Muscle of leg (tissue), 16 donors: ENCODE measurements at places on chromosomes 3 and 15. TPM values are rescaled to one million over a fixed set of nuclear protein-coding genes. Genes with fewer than 3 reads are reported as not detected.

Gene PCBP4
- 48.0 TPM for total RNA-seq

Gene KBTBD13
- total RNA-seq: 1.6 TPM

Gene GNAT1
- not detected for total RNA-seq

Gene CAND2
- total RNA-seq: 27.2 TPM

Gene ACP3
- total RNA-seq: 0.44 TPM

Gene PDIA3
- 101 TPM for total RNA-seq

Gene LRRC2
- 4.1 TPM for total RNA-seq

DNA sequence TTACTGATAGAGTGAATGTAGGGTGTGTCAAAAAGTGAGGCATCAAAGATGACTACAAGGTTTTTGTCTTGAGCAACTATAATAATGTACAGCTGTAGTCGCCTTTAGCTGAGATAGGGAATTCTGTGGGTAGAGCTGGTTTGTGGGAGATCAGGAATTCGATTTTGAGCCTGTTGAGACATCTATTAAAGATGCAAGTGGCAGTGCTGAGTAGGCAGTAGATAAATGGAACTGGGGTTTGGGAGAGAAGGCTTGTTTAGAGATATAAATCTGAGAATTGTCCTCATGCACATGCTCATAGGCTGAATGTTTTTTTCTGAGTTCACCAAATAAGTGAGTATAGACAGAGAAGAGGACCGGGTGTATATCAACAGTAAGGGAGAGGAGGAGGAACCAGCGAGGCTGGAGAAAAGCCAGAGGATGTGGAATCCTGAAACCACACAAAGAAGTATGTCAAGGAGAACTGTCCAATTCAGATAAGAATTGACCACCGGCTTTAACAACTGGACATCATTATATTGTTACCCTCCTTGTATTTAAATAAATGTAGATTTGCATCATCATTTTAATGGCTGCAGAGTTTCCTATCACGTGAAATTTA lies 146.0 kb upstream of the TNIK start:
- no peak for DNase-seq
- no peaks in the 10 kb centered on the region for H3K27me3 ChIP-seq
- no peaks in the 10 kb centered on the region for H3K4me1 ChIP-seq
- no peak overlapping the region for H3K4me3 ChIP-seq
- peaks cover 19% of the 10 kb centered on the region for H3K36me3 ChIP-seq

DNA sequence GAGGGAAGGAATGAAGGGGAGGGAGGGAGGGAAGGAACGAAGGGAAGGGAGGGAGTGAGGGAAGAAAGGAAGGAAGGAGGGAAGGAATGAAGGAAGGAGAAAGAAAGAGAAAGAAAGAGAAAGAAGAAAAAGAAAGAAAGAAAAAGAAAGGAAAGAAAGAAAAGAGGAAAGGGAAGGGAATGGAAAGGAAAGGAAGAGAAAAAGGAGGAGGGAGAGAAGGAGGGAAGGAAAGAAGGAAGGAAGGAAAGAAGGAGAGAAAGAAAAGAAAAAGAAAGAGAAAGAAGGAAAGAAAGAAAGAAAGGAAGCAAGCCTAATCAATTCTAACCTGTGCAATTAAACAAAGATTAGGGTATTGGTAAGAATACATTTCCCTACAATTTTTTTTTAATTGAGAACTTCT lies 238.6 kb downstream of the PYDC2 start:
- H3K4me1 ChIP-seq: no peaks in the 10 kb centered on the region
- H3K4me3 ChIP-seq: no peak overlapping the region
- no peaks in the 10 kb centered on the region for H3K27me3 ChIP-seq
- H3K36me3 ChIP-seq: no peaks in the 10 kb centered on the region
- no peak overlapping the region for H3K27ac ChIP-seq

- H3K4me1 ChIP-seq: no peaks in the 10 kb centered on the region
- H3K27me3 ChIP-seq: no peaks in the 10 kb centered on the region
- H3K36me3 ChIP-seq: no peaks in the 10 kb centered on the region
- no peak overlapping the region for H3K4me3 ChIP-seq
These were observed 74.6 kb downstream of the ATP8B4 start for GRCh38 chr15:50044406-50044805.

- no peak overlapping the region for H3K4me3 ChIP-seq
- no peaks in the 10 kb centered on the region for H3K36me3 ChIP-seq
- H3K27me3 ChIP-seq: no peaks in the 10 kb centered on the region
- DNase-seq: no peak
- no peak overlapping the region for H3K27ac ChIP-seq
These were observed 392.2 kb downstream of the DIPK2A start for GRCh38 chr3:144363856-144364255.

DNA sequence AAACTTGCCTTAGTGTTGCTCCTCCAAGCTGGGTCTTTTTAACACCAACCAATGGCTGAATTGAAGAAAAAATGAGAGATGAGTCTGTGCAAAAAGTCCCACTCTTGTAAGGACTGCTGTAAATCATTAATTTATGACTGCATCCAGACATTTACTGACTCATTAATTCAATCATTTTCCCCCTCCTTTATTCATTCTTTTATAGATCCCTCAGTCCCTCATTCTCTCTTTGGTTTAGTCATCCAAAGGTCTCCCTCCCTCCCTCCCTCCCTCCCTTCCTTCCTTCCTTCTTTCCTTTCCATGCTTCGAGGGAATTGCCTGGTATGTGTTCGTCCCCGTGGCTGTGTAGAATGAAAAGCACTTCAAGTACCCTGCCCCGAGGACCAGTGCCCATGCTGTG lies 35.3 kb upstream of the MRPS22 start:
- DNase-seq: no peak
- H3K4me3 ChIP-seq: no peak overlapping the region
- H3K27ac ChIP-seq: no peak overlapping the region
- H3K4me1 ChIP-seq: no peaks in the 10 kb centered on the region
- no peaks in the 10 kb centered on the region for H3K27me3 ChIP-seq
- no peaks in the 10 kb centered on the region for H3K36me3 ChIP-seq

DNA sequence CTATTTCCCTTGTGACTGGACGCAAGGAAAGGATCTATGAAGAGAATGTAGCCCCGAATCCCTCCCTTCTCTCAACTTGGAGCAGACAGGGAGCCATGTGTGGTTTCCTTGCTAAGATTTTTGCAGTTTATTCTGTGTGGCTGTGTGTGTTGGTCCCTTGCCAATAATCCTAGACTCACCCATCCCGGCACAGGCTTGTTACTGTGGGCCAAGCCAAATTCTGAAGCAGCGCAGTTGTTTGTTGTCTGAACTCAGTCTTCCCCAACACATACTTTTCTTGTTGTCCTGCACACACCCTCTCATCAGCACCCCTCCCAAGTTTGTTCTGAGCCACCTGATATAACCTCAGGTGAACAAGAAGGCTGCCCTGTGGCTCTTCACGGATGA lies 193.3 kb upstream of the CTDSPL start:
- DNase-seq: peak; percentile 82
- H3K36me3 ChIP-seq: no peaks in the 10 kb centered on the region
- no peak overlapping the region for H3K27ac ChIP-seq

GRCh38 chr3:167808910-167809309 lies 73.4 kb downstream of the SERPINI1 start:
- DNase-seq: no peak
- no peaks in the 10 kb centered on the region for H3K27me3 ChIP-seq
- H3K4me3 ChIP-seq: no peak overlapping the region
- no peaks in the 10 kb centered on the region for H3K36me3 ChIP-seq
- H3K4me1 ChIP-seq: peaks cover 10% of the 10 kb centered on the region

DNA sequence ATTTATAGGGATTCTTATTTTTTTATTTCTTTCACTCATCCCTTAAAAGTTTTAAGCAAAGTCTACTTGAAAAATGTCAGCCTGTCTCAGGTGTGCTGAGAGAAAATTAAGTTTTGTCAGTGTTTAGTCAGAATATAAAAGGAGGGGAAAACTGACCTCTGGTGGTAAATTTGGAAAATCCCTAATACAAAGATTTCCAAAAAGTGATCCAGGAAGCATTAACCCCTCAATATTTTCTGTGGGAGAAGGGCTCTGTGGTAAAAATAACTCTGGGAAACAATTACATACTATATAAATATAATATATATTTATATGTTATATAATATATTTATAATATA lies 41.0 kb upstream of the FRMD4B start:
- H3K36me3 ChIP-seq: no peaks in the 10 kb centered on the region
- no peaks in the 10 kb centered on the region for H3K4me1 ChIP-seq
- no peaks in the 10 kb centered on the region for H3K27me3 ChIP-seq
- no peak overlapping the region for H3K4me3 ChIP-seq

GRCh38 chr3:156762631-156763185 lies 63.4 kb upstream of the LEKR1 start:
- peaks cover 11% of the 10 kb centered on the region for H3K4me1 ChIP-seq
- peak; percentile 94 for DNase-seq
- H3K4me3 ChIP-seq: no peak overlapping the region
- no peaks in the 10 kb centered on the region for H3K27me3 ChIP-seq

GRCh38 chr3:193134856-193135255 lies 106.2 kb upstream of the PLAAT1 start:
- H3K4me3 ChIP-seq: no peak overlapping the region
- H3K4me1 ChIP-seq: peaks cover 5% of the 10 kb centered on the region
- no peaks in the 10 kb centered on the region for H3K27me3 ChIP-seq
- no peaks in the 10 kb centered on the region for H3K36me3 ChIP-seq

DNA sequence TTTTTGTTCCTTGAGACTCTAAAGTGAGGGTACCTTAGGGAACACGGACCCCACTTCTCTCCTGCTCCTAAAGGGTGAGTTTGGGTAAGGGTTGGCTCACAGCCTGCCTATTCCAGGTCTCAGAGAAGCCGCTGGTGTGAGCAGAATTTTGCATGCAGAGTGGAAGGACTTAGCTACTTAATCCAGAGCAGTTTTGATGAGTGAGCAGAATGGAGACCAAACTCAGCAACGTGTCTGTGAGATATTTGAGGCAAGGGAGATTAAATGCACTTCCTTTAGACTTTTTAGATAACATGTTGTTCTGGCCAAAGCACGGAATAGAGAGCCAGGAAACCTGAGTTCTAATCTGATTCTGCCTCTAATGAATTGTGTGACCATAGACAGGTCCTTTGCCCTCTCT lies 5.1 kb downstream of the SLC24A1 start:
- DNase-seq: no peak
- no peak overlapping the region for H3K4me3 ChIP-seq
- no peaks in the 10 kb centered on the region for H3K4me1 ChIP-seq
- H3K27me3 ChIP-seq: no peaks in the 10 kb centered on the region
- H3K36me3 ChIP-seq: peaks cover 16% of the 10 kb centered on the region
- H3K27ac ChIP-seq: no peak overlapping the region

DNA sequence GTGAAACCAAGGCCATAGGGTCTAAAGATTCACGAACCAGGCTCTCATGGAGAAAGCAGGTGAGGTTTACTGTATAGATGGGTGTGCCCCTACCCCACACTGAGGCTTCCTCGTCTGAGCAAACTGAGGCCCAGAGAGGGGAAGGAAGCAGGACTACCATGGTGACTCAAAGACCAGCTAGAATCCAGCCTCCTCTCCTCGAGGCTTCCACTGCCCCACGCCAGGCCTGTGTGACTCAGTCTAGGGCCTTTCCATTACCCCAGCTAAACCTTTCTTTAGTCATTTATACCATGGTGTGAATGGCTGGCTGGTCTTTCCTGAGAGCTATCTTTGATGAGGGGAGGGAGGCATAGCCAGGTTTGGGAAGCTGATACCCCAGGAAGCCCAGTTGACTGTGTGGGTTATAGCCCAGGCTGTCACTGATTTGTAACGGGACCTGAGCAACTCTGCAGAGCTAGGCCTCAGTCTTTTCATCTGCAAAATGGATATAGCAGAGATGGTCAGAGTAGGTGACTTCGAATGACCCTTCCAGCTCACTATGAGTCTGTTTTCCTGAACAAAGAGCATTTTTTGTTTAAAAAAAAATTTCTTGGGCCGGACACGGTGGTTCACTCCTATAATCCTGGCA lies 3.0 kb upstream of the RHO start:
- H3K4me3 ChIP-seq: no peak overlapping the region
- H3K36me3 ChIP-seq: no peaks in the 10 kb centered on the region
- DNase-seq: no peak
- no peak overlapping the region for H3K27ac ChIP-seq
- peaks cover 14% of the 10 kb centered on the region for H3K4me1 ChIP-seq

DNA sequence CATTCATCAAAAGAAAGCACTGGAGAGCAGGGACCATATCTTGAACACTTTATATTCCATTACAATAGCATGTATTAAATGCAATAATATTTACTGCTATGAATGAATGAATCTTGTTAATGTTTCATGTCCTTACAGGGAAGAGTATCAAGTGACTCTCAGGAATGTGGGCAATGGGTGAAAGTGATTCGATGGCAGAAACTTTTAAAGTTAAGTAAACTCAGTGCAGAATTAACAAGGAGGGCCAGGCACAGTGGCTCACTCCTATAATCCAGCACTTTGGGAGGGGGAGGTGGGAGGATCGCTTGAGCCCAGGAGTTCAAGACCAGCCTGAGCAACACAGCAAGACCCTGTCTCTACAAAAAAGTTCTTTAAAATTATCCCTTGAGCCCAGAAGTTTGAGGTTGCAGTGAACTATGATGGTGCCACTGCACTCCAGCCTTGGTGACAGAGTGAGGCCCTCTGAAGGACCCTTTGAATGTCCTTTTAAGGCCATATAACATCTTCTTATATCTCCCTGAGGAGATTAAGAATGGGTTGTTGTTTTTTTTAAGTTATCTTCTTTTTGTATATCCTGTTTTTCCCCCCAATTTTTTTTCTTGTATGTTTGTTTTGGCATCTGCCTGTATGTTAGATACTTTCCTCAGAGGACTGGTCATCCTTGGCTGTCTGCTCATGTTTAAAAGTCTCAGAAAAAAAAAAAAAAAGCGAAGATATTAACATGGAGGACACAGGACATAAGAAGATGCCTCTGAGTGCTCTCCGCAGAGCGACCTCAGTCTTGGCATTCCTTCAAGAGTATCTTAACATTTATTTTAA lies 9.6 kb upstream of the FSIP1 start:
- H3K4me3 ChIP-seq: no peak overlapping the region
- no peaks in the 10 kb centered on the region for H3K36me3 ChIP-seq
- peak overlapping the region; percentile 75 for H3K27ac ChIP-seq
- peak; percentile 87 for DNase-seq

- peak; percentile 91 for DNase-seq
- peaks cover 25% of the 10 kb centered on the region for H3K4me1 ChIP-seq
- peaks cover 4% of the 10 kb centered on the region for H3K36me3 ChIP-seq
- peak overlapping the region; percentile 88 for H3K27ac ChIP-seq
- no peak overlapping the region for H3K4me3 ChIP-seq
- H3K27me3 ChIP-seq: no peaks in the 10 kb centered on the region
These were observed 108.0 kb downstream of the FBN1 start for GRCh38 chr15:48537271-48538113.
